ENCODE measurements at places on chromosomes 13 and 19.
A peak's percentile ranks its signal among the peaks of the same experiment; 100 is the strongest.

DNA sequence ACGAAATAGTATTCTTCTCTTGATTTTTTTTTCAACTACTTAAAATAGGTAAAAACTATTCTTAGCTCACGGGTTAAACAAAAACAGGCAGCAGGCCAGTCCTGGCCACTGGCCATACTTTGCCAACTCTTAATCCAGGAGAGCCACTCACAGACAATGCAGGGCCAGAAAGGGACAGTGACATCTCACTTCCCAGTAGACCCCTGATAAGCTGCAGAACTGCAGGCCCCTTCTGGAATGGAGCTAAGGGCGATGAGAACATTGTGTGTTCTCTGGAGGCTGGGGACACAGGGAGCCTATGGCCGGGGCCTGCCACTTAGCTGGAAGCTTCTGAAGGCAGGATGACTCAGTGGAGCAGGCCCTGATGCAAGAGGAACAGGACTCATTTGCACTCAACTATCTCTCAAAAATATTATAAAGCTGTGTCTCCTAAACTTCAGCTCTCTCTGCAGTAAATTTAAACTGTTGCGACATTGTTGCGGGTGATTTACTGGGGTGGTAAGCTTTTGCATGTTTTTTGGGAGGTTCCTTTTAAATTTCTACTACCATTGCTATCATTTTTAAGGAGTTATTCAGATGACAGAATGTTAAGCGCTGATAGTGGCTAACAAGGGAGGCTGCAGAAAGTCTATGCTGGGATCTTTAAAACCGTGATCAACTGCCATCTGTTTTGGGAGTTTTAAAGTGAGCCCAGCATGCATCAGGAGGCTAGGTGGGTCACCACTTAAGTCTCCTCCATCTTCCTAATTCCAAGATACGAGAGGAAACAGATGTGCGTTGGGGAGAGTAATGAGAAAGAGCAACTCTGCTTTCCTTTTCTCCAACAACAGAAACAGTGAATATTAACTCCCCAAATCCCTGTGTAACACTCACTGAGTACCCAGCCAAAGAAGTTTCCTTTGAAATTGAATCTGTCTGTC, 33.2 kb upstream of the KATNAL1 start:
- DNase-seq = no peak

- DNase-seq = no peak
These were observed 30.4 kb downstream of the DPRX start for GRCh38 chr19:53662209-53662608.

DNA sequence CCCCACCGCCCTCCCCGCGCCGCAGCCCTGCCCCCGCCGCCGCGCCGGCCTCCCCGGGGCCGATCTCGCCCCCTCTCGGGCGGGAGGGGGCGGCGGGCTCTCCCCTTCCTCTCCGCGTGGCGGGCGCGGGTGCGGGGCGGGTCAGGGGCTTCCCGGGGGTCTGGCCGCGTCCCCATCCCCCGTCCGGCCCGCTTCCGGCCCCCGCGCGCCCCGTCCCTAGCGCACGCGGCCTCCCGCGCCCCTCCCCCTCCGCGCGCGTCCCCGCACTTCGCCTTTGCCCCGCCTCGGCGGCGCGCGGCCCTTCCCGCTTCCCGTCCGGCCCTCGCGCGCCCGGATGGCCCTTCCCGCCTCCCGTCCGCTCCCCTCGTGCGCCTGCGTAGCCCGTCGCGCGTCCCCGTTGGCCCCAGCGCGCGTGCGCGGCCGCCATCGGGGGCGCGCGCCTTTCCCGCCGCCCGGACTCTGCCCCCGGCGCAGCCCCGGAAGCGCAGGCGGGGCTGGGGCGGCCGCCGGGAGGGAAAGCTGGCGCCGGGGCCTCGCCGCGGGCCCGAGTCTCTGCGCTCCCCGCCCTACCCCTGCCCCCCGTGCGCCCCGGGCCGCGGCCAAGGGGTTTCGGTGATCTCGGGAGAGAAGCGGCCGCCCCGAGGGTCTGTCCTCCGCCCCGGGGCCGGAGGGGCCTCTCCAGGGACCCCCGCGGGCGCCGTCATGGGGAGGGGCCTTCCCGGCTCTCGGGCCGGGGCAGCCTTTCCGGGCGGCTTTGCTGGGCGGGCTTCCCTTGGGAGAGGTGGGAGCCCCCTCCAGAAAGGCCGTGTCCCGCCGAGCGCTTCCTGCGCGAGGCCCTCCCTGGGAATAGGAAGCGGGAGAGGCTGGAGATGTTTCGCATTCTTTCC, 519 bp downstream of the PTBP1 start:
- DNase-seq = peak; percentile 91

DNA sequence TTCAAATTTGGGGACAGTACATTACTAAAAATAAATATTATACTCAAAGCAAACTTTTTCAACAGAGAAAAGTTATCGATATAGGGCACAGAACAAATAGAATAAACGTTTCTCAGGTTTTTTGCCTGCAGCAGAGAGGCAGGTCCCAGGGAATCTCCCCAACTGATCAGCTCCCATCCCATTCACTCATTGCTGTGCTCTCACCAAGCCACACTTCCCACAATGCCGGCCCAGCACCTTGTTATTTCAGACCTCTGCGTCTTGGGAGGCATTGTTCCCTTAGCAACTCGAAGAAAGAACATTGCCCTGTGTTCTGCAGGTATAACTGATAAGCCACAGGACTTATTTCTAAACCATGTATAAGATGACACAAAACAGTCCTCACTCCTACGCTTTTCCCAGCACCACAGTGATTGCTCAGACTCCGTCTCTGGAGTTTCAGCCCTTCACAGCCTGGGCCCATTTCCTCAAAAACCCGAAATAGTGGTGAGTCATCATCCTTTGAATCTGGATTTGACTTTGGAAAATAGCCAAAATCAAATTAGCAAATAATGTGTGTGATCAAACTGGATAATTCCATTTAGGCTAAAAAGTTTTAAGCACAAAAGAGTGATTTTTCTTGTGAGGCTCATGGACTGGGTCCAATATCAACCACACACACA, 100.4 kb downstream of the DCLK1 start:
- DNase-seq = no peak

GRCh38 chr13:43273362-43273761, 250.0 kb downstream of the DNAJC15 start:
- no peak for DNase-seq

DNA sequence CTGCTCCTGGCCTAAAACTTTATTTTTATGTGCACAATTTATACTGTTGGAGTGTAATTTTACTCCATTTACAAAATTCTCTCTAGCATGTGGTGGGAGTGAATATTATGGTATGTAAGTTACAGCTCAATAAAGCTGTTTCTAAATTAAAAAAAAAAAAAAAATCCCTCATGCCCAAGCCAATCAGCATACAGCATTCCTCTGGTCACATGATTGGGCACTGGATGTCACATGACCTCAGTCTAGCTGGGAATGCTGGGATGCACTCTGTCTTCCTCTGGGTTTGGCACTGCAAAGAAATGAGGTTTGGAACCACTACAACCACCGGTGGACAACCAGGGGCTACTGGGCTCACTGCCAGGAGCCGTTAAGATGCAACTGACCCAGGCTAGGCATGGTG, 67.6 kb downstream of the ZNF557 start:
- DNase-seq = no peak

- DNase-seq = peak; percentile 80
These were observed 12.1 kb upstream of the GPR4 start for GRCh38 chr19:45613926-45614725.

GRCh38 chr13:76873445-76873844, 12.8 kb downstream of the KCTD12 start:
- no peak for DNase-seq

DNA sequence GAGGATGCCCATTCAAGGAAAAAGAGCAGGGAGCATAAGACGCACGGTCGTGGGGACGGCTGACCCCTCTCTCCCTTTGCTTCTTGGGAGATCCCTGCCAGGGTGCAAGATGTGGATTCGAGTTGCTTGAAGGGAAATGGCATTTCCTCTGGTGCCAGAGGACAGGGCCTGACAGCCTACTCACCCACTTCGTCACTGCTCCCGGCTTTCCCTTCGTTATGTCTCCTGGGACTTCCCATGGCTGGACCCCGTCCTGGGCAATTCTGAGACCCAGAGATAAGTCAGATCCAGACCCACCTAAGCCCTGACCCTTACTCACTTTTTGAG, 1.2 kb downstream of the TBC1D17 start:
- DNase-seq = no peak

GRCh38 chr19:41957838-41958366, 1.2 kb downstream of the RABAC1 start:
- peak; percentile 95 for DNase-seq

DNA sequence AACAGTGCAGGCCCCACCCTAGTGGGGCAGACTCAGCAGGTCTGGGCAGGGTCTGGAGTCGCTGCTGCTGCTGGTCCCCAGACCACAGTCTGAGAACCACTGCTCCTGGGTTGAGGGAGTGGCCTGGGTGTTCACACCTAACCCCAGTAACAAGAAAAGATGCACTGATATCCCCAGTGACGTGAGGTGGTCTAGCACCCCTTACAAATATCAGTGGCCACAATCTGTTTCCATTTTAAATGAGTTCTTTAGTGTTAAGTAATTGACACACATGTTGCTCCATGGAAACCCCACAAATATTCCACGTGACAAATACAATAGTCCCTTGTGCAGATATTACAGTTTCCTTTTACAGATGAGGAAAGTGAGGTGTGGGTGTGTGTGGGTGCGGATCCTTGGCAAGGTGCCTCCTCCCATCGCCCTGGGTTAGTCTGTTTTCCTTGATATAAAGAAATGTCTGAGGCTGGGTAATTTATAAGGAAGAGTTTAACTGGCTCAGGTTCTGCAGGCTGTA, 96.3 kb upstream of the GPR183 start:
- DNase-seq = no peak

- DNase-seq = no peak
These were observed 243.5 kb downstream of the LMO7 start for GRCh38 chr13:75879656-75880055.

GRCh38 chr13:75932636-75933035, 296.5 kb downstream of the LMO7 start:
- DNase-seq = no peak

GRCh38 chr13:106550570-106551135, 15.2 kb upstream of the EFNB2 start:
- DNase-seq = no peak

DNA sequence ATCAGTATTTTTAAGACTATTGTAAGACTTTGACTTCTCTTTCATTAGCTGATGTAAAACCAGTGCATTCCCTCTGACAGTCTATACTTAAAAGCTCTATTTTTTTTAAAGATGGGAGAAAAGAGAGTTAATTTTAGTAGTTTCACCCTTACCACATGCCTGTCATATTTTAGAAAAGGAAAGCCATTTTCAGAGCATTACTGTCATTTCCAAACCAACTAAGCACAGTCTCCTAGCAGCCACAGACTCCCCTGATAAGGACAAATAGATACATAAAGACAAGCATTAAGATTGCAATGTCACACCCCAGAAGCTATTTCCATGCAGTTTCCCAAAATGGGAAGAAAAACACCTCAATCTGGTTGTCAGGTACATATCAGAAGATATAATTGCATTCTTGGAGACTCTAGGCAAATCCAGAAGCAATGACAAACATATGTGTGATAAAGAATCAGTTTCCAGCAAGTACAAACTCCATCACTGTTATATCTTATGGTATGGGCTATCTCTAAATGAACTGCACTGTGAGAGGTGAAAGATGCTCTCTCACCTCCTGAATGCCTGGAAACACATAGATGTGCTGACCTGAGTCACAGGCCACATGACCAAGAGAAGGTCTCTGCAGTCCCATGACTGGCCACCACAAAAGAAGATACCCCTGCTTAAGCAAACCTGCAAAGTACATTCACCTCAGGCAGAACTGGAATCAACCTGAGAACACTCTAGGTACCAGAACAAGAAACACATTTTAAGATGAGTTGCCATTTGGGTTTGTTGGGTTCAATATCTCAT, 303.3 kb downstream of the POU4F1 start:
- DNase-seq = no peak

- DNase-seq = no peak
These were observed 15.3 kb downstream of the METTL21C start for GRCh38 chr13:102679449-102680132.

- no peak for DNase-seq
These were observed 35.9 kb downstream of the COG3 start for GRCh38 chr13:45500492-45501174.

DNA sequence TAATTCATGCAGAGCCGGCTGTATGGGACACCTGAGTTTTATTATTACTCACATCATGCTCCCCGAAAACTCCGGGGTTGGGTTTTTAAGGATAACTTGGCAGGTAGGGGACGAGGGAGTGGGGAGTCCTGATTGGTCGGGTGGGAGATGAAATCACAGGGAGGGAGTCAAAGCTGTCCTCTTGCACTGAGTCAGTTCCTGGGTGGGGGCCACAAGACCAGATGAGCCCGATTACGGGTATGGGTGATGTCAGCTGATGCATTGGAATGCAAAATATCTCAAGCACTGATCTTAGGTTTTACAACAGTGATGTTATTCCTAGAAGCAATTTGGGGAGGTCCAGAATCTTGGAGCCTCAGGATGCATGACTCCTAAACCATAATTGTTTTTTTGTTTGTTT, 18.6 kb upstream of the COG3 start:
- DNase-seq = no peak

GRCh38 chr13:39370048-39370447, 232.9 kb downstream of the LHFPL6 start:
- DNase-seq = no peak

DNA sequence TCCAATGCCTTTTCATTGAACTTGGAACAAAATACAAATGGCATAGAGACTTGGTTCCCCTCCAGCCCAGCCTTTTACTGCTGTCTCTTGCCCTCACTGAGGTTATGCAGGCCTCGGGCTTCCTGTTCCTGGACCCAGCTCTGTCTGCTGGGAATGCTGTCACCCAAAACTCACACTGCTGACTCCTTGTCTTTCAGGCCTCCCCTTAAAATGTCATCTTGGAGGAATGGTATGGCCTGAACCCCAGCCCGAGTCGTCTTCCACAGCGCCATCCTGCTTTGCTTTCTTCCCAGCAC, 9.7 kb upstream of the ANKRD10 start:
- DNase-seq = no peak

DNA sequence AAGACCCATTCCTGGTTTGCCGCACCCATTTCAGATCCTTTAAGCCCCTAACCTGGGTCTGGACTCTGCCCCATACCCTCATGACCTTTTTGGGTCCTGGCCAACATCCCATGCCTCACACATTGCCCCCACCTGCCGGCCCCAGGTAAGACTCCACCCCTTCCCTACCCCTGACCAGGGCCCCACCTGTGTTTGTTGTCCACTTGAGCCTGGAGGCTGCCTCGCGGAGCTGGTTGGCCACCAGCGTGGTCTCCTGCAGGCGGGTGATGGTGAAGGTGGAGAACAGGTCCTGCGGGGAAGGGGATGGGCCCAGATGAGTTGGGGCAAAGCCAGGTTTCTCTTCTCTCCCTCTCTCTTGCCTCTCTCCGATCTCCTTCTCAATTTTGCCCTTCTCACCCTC, 19.5 kb downstream of the MAN2B1 start:
- DNase-seq = no peak

DNA sequence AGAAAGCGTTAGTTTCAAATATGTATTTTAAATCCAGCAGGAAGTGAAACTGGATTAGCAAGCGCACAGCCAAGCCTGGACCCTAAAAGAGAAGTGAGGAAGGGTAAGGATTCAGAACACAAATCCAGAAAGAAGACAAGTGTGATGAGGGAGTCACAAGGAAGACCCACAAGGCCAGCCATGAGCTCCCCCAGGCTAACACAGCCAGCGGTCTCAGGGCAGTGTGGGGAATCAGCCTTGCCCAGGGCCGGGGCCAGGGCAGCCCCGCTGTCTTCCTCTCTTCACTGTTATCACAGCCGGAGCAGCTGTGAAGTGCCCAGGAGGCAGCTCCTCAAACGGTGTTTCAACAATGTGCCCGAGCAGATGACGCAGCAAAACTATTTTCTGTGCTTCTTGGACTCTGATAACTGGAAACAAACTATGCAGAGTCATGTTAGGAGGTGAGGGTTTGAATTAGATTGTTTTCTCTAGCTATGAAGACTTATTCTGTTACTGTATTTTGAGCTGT, 12.2 kb upstream of the CDC16 start:
- DNase-seq = no peak
